Stimulated activated CD4-positive, alpha-beta T cell treated with anti-CD3 and anti-CD28 coated beads, Interleukin-15, amount 100 ng/mL, for 1 hour (primary cell): ENCODE measurements at places on chromosomes 16 and 17.
A peak's percentile ranks its signal among the peaks of the same experiment; 100 is the strongest.

GRCh38 chr17:81733507-81734404 is 21.7 kb downstream of the SLC25A10 start:
- peak; percentile 55 for DNase-seq

- DNase-seq: no peak
Measured at GRCh38 chr17:68698746-68699145, 97.6 kb upstream of the FAM20A start.

- DNase-seq: no peak
Measured at GRCh38 chr16:8486985-8487384, 103.3 kb downstream of the TMEM114 start.

DNA sequence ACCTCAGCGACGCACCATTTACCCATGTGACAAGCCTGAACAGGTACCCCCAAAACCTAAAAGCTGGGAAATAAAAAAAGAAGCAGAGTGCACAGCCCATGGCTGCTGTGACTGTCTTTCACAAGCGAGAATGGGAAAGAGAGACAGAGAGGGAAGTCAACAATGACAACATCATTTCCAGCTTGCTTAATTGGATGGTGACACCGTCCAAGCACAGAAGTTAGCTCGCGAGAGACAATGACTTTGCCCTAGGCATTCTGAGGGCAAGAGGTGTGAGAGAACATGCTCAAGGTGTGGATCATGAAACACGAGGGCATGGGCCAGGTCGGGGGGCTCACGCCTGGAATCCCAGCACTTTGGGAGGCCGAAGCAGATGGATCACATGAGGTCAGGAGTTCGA is 19.3 kb upstream of the NSMCE1 start:
- DNase-seq: no peak

GRCh38 chr16:12089492-12090150 is 113.1 kb downstream of the SNX29 start:
- no peak for DNase-seq

- DNase-seq: no peak
Measured at GRCh38 chr17:34570506-34570905, 8.9 kb upstream of the TMEM132E start.

DNA sequence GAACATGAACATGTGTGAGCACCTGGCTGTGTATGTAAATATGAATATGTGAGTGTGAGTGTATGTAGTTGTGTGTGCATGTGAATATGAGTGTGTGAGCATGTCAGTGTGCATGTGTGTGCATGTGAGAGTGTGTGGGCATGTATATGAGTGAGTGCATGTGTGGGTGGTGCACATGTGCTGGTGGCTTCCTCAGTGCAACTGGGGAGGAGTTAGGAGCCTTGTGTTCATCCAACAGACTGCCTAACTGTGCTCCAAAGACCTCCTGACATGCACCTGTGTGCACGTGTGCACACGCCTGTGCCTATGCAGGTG is 1.4 kb downstream of the TMEM235 start:
- no peak for DNase-seq
